Activated naive CD4-positive, alpha-beta T cell (primary cell): ENCODE measurements at places on chromosomes 5 and 9.

GRCh38 chr5:195401-196160 is 4.3 kb downstream of the LRRC14B start:
- no peak for DNase-seq

GRCh38 chr9:133468777-133469421 is 9.1 kb downstream of the CACFD1 start:
- no peak for DNase-seq

DNA sequence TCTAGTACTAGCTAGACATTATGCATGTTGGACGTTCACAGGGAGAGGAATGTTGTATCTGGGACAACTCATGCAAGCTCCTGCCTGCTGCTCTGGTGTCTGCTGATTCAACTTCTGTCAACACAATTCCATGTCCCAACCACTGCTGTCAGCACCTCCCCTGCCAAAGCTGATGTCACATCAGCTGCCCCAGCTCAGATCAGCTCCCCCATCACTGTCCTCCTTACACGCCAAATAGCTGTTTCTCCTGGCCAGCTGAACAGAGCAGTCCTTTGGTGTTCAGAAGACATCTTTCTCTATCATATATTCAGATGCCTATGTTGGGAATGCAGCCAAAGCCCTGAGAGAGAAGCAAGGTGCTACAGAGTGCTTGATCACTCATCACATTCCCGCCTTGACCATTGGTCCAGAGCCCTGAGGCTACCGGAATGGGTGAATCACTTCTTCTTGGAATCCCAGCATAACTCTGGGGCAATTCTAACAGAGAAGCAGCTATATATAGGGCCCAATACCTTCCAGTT is 223.3 kb downstream of the SEC61B start:
- no peak for DNase-seq

DNA sequence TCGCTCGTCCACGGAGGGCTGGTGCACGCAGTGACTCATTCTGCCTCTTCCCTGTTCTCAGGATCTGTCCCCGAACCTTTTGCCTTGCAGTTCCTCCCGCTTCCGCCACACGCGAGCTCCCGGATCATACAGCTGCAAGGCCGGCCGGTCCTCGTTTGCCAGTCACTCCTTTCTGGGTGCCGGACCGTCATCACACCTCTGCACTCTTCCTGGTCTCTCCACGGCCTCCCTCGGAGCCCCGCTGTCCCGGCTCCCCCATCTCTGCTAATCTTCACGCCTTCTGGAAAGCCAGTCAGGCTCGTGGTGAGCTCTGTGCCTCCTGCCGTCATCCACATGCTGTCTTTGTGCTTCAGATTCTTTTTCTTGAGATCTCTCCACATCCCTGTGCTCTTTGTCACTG is 91.8 kb downstream of the STX17 start:
- no peak for DNase-seq

DNA sequence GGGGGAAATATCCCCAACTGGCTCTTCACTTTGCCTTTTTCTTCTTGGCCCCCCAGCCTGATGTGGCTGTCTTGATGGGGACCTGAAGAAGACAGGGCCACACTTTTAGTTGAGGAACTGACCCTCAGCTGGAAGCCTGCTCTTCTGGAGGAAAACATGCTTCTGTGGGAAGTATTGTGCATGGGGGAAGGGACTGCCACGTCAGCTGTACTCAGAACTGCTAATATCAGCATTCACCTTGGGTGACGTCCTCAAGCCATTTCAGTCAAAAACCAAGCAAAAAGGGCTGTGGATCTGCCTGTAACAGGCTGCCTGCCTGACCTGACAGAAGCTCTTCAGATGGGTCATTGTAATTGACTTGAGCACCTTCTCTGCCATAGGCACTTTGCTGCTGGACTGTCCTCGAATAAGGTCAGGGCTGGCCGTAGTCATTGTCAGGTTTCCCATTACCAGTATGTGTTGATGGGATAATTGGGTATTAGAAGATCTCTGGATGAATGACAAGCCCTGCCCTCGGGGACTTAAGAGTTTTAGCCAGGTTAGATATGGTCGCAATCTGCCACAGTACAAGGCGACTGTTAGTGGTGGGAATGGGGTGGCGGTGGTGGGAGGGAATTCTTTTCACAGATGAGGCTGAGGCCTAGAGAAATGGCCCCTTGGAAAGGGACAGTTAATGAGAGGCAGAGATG is 10.4 kb downstream of the RAI14 start:
- no peak for DNase-seq

GRCh38 chr5:17069995-17070511 is 134.0 kb upstream of the MYO10 start:
- DNase-seq, result no peak

DNA sequence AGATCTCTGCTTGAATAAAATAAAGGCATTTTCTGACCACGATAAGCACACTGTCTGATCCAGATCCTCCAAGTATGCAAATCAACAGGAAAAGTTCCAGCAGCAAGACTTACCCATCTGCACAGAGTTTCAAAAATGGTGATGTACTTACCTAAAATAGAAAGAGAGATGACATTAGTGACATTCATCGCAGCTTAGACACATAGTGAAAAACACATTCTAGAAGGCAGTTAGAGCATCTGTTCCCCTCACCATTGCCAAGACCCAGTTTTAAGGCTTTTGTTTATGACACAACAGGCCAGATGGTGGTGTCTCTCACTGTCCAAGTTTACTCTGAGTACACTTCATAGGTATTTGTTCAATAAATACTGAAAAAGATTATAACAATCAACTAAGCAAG is 207.7 kb downstream of the PDE4D start:
- DNase-seq, result no peak

DNA sequence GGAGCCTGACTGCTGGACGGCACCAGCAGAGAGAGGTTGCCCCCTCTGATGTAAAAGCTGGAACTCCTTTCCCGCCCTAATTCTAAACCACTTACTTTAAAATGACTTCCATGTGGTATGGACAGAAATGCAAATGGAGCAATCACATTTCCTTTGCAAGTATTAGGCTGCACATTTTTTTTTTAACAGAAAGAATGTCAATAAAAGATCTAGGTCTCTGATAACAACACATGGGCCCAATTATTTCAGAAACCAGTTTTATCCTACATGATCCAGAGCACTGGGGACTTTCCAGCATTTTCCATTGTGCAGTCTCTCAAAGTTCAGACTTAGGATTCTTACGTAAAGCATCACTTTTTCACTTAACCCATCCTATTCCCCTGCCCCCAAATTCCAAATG is 203.7 kb downstream of the NXNL2 start:
- no peak for DNase-seq

GRCh38 chr5:169583101-169583423 is 511 bp upstream of the SPDL1 start:
- no peak for DNase-seq

GRCh38 chr9:76266649-76267283 is 127.5 kb downstream of the RFK start:
- no peak for DNase-seq

- no peak for DNase-seq
These were observed 19.8 kb downstream of the TTC23L start for GRCh38 chr5:34858790-34859189.

DNA sequence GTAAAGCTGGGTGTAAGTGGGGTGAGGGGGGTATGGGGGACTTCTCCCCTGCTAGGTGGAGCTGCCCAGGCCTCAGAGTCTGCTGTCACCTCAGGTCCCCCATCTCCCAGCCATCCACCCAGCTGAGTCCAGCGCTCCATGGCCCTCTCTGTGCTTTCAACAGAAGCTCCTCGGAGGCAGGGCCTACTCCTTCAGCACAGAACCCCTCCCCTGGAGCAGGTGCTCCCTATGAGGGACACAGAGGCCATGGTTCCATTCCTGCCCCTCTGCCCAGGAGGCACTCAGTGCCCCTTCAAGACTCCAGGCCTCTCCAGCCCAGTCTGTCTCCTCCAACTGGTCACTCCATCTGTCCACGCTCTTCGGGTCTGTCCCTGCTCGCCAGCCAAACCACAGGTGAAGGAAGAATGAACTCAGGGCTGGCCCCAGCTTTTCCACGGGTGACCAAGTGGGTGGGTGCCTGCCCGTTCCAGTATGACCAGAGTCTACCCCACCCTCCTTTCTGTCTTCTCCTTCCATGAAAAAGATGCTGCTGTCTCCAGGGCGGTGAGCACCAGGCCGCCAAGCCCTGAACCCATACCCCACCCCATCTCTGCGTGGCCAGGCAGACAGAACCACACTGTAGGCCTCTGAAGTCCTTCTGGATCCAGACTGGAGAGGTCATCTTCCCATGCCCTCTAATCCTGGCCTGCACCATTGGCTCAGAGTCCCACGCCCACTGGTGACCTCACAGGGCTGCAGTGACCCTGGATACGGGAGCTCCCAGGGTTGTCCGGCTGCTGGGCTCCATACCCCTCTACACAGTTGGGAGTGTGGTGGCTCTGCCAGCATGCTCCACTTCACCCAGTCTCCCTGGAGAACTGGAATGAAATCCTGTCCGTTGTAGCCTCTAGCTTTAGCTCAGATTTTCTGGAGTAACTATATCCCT is 11.9 kb downstream of the GBGT1 start:
- DNase-seq, result no peak

- no peak for DNase-seq
These were observed 16.1 kb downstream of the SV2C start for GRCh38 chr5:76099286-76099702.

DNA sequence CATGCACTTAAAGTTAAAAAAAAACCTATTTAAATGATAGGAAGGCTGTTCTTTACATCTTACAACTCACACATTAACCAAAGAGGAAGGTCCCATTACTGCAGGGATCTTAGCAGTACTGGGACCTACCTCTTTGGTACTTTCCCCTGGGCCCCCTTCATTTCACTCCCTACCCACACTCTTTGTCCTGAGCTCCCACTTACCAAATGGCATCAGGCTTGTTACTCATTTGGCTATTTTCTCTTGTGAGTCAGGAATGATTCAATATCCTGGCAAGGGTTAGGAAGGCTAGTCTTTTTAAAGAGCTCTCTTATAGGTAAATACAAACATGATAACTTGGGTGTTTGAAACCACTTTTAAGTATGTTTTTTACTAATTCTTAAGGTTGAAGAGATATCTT is 117.4 kb upstream of the ELL2 start:
- DNase-seq, result no peak

- DNase-seq, result no peak
These were observed 46.0 kb downstream of the CNOT6 start for GRCh38 chr5:180540050-180540694.

GRCh38 chr5:125176005-125176390 is 429.6 kb upstream of the ZNF608 start:
- DNase-seq, result no peak

DNA sequence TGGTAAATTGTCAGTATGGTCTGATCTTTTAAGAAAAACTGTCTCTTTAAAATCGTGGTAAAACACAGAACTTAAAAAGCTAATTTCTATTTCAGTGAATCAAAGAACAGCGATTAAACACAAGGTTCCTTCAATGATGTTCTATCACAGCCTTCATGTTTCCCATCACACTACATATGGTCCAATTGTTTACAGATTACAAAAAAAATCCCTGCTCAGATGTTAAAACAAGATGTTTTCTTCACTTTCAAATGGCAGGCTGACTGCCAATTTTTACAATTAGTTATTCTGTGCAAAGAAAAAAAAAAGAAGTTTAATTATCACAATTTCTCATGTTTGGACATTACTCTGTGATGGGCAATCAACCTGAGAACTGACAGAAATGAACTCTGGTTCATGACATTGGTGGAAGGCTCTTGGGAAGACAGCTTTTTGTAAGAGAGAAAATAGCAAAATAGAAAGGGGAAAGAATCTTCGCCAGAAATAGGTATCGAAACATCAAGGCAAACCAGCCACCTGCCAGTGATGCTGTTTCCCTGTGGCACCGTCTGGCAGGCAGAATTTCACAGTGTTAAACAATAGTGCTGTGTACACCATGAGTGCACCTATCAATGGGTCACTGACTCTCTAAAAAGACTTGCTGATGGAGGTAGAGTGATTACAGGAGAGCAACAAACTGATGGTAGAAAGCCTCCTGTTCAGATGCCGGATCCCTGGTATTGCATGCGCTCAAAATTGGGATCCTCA is 1020.0 kb upstream of the ARRDC3 start:
- DNase-seq, result no peak

DNA sequence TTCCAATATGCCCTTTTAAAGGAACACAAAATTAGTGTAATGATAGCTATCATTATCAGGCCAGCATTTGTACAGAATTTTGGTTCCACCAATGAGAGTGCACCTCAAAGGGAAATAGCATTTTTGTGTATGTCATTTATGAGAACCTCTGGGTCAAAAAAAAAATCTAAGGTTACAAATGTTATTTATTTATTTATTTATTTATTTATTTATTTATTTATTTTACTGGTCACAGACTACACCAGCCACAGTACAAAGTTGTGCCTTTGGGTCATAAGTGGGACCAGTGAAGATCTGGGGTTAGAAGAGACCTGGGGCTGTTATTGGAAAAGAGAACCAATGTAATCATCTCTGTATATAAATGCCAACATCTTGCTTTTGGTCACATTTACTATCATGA is 523.9 kb downstream of the CETN3 start:
- no peak for DNase-seq

DNA sequence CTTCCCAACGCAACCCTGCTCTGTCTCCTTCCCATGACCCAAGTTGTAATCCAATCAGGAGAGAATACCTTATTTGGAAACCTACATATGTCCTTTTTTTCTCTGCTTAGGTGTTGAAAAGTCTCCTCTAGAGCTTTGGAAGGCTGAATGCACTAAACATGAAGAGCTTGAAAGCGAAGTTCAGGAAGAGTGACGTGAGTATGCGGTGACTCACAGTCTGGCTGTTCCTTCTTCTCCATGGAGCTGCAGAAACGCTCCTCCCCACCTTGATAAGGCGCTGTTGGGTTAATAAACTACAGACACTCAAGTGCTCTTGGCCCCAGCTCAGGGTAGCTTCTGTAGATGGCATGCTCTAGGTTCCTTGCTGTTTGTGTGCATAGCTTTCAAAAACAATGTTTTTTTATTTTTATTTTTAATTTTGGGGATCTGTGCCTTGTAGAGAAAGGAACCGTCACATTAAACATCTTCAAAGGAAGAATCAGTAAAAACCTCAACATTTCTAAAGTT is 30.7 kb downstream of the RAI14 start:
- no peak for DNase-seq

DNA sequence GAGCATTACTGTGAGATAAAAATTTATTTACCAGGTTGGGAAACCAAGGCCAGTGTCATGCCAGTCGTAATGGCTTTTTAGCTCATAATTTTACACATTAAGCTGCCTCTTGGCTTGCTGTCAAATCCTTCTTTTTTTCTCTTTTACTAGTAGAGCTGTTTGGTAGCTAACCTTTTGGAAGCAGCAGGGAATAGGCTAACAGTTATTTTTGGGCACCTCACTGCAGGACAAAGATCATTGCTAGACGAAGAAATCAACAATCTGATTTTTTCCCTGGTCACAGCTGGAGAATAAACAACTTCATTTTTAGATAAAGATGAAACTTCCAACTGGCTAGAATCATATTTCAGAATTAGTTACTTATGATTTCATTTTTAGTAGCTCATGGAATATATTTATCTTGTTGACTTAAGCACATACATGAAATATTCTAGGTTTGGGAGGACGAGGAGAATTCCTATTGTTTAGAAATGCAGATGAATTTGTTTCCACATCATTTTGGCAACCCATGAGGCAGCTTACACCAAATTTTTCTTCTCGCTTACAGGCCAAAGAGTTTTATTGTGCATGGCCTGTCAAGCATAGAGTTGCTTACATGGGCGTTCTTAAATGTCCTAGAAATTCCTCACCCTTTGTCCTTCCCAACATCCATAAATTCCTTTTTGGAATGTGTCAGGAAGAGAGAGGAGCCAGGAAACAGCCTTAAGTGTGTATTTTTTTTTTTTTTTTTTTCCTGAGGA is 19.6 kb downstream of the TNC start:
- DNase-seq, result no peak

- no peak for DNase-seq
These were observed 23.1 kb downstream of the FGFR4 start for GRCh38 chr5:177109810-177110209.

- no peak for DNase-seq
These were observed 6.7 kb upstream of the AQP3 start for GRCh38 chr9:33453999-33454660.
